ENCODE measurements at places on chromosomes 16 and 17. TPM values are rescaled to one million over a fixed set of nuclear protein-coding genes. Genes with fewer than 3 reads are reported as not detected.

DNA sequence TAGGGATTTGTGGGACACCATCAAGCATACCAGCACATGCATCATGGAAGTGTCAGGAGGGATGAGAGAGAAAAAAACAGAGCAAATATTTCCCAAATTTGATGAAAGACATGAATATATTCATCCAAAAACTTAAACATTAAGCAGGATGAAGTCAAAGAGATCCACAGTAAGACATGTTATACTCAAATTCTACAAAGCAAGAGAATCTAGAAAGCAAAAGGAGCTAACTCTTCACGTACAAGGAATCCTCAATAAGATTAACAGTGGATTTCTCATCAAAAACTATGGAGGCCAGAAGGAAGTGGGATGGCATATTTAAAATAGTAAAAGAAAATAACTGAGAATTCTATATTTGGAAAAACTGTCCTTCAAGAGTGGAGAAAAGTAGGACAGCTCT is 374.8 kb downstream of the ZFHX3 start:
- no peak for DNase-seq

DNA sequence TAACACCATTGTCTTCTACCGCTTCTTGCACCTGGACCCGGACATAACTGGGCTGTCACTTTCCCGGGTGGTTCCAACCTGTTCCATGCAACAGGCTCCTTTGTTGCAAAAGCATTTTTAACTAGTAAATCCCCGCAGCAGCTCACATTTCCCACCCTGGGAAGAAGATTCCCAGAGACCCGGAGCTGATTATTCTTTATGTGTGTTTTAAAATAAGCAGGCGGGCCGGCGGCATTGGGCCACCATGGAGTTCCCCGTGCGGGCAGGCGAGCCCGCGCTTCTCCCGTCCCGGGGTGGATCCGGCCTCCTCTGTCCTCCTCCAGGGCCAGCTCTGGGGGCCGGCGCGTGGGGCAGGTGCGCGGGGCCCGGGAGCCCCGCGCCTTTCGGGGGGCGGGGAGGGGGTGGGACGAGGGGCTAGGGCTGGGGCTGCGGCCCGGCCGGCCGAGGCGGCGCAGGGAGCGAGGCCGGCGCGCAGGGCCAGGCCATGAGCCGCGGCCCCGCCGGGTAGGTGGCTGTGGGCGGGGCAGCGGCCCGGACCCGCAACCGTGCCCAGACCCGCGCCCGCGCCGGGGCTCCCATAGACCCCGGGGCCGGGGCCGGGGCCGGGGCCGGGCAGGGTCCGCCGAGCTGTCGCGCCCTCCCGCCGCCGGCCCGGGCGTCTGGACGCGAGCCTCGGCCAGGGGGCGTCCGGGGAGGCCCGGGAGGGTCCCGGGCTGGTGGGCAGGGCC is 1.7 kb downstream of the CRAMP1 start:
- no peak for DNase-seq

GRCh38 chr16:425740-426114 is 278 bp downstream of the RAB11FIP3 start:
- DNase-seq = no peak

DNA sequence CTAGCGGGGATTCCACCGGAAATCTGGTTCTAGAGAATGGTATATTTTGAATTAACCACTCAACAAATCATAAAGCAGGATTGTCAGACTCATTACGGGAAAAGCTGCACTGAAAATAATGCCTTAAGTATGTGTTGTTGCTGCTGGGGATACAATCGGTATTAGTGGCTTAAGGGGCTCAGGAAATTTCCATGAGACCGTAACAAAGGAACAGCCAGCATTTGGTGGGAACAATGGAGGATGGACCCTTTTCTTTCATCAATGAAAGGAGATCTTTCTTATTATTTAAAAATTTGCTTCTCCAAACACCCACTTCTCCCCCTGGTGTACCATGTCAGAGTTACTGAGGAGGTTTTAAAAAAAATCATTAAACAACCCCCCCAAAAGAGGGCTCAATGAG is 342.6 kb upstream of the ZFHX3 start:
- DNase-seq = no peak

DNA sequence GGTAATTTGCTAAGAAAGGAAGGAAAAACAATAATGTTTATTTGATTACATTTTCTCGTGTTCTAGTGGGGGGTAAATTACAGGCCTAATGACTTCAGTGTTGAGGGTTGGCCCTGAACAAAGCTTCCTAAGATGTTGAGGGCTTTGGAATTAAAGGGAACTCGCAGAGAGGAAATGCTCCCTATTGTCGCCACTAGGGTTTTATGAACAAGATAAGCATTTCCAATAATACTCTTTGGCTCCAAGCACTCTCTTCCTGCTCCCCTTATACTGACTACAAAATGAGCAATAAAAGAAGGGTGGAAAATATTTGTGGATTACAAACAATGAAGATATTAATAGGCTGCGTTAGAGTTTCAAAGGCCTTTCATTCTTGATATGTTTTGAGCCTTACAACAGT is 363.6 kb downstream of the HS3ST3B1 start:
- DNase-seq = no peak

The RRAD gene
- total RNA-seq = 1.1 TPM

DNA sequence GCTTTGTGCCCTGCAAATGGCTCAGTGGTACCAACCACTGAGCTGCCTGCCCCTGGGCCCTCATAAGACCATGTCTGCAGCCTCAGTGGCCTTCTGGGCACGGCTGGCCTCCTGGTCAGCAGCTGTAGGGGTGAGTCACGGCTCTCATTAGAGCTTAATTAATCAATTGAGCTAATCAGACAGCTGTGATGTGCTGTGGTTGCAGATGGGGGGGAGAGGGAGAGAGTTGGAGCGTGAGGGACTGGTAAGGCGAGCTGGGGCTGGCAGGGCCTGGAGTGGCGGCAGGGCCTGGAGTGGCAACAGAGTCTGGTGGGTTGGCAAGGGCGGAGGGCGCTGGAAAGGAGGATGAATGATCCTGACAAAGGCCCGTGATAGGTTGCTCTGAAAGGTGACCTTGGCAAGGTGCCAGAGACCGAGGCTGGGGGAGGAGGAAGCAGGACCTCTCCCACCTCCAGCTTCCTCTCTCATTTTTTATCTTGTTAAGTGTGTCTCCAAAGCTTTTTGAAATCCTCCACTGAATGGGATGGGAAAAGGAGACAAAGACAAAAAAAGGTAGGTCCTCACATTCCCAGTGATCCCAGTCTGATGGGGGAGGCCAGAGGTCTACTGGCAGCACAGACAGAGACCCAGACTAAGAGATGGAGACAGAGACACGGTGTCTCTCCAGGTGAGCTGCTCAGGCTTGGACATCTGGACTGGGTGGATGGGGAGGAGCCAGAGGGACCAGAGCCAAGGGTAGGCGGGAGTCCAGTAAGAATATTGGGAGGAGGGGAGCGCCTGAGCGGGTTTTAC is 41.6 kb downstream of the DCAKD start:
- DNase-seq = no peak

- no peak for DNase-seq
These were observed 38.9 kb downstream of the SHCBP1 start for GRCh38 chr16:46582313-46582712.

The KRT25 gene
- total RNA-seq = not detected

DNA sequence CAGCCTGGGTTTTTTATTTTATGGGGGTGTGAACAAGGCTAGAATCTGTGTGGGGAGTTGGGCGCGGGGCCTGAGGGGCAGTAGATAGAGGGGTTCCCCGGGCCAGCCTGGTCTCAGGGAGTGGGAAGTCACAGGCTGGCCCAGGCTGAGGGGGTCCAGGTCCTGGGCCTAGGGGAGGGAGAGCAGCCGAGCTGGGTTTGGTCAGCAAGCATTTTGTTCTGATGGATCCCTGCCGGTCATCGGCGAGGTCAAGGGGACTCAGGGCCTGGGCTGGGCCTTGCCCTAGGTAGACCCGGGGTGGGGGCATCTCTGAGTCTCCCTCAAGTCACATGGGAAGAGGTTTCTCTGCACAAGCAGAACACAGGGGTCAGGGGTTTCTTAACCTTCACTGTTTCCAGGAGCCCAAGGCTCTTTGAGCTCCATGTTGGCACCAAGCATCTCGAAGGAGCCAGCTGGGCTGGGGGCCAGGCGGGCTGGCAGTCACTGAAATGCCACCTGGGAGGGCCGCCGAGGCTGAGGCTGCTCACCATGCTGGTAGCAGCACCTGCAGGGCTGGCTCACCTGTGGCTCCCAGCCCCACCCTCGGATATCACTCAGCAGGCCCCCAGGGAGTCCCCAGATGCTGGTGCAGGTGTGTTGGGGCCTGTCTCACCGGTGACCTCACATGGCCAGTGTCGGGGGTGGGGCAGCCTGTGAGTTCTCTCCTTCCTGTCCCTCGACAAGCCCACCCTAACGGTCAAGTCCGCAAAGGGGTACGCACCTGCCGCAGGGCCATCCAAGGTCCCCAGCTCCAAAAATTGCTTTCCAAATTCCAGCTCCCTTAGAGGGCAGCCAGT is 41.0 kb downstream of the SLC7A5 start:
- peak; percentile 45 for DNase-seq

The SPATA32 gene
- total RNA-seq = not detected

DNA sequence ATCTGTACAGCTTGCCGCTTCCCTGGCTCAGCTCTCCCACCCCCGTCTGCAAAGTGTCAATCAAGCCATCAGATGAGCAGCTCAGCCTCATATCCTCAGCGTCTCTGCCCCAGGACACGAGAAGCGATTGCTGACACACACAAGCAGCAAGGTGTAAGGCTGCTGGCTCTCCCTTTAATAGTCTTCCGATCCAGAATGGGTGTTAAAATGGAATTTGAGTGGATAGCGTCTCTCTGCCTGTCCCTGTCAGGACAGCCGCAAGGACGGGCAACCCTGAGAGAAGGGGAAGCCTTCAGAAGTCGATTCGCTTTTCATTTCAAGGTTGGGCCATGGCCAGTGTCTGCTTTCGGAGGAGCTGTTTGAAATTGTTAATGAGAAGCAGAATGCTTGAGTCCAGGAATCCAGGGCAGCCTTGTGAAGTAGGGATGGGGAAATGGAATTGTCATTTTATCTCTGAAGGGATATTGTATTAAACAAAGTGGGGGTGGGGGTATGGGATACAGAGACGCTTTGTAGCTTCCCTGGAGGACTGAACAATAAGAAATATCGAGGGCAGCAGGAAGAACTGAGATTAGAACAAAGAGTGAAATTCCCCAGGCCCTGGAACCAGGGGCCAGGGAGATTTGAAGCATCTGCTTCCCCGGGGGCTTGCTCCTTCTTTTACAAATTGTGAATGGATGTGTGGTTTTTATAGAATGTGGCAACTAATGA is 4.7 kb upstream of the PIPOX start:
- DNase-seq = no peak

GRCh38 chr16:27470567-27471431 is 68.8 kb downstream of the IL21R start:
- no peak for DNase-seq

The NT5M gene
- total RNA-seq = 0.86 TPM

- peak; percentile 62 for DNase-seq
These were observed 23.9 kb downstream of the AMFR start for GRCh38 chr16:56401482-56401881.

DNA sequence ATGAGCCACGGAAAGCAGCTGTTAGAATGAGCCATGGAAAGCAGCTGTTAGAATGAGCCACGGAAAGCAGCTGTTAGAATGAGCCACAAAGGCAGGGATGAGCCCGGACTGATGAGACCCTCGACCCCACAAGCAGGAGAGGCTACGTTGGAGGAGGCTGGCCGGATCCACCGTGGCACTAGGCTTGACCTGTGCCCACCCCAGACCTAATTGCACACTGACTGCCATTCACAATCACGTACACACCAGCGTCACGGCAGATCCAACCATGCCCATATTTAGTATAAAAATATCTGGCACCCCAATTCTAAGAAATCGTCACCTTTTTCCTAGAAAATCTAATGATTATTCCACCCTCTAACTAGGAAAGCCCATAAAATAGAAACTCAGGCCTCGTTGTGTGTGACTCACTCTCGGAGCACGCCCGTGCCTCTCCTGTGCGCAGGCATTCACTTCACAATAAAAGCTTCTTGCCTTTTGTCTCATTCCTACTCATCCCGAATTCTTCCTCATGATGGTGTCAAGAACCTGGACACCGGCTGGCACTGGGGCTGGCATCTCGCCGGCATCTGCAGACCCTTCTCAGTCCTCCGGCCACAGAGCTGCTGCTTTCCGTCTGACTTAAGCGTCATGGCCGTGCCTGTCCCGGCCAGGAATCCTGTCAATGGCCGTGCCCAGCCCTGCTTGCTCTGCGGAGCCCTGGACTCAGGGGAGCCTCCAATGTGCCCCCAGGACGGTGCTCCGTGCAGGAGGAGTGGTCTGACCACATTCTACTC is 5.5 kb upstream of the SECTM1 start:
- peak; percentile 55 for DNase-seq

DNA sequence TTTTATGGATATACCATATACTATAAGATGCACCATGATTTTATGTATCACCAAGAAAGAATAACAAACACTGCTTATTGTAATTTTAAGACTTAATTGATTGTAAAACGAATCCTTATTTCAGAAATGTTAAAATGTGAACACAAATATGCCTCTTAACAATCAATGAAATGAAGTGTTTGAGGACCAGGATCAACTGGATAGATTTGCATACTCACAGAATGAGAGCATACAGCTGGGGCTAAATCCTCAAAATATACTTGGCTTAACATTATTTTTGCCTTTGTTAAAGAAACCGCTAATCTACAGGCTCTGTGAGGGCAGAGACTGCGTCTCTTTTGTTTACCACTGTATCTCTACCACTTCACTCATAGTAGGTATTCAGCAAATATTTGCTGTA is 93.6 kb downstream of the SPACA3 start:
- DNase-seq = no peak

The CPSF4L gene
- not detected for total RNA-seq

GRCh38 chr16:89845417-89845816 is 17.1 kb downstream of the SPIRE2 start:
- no peak for DNase-seq

DNA sequence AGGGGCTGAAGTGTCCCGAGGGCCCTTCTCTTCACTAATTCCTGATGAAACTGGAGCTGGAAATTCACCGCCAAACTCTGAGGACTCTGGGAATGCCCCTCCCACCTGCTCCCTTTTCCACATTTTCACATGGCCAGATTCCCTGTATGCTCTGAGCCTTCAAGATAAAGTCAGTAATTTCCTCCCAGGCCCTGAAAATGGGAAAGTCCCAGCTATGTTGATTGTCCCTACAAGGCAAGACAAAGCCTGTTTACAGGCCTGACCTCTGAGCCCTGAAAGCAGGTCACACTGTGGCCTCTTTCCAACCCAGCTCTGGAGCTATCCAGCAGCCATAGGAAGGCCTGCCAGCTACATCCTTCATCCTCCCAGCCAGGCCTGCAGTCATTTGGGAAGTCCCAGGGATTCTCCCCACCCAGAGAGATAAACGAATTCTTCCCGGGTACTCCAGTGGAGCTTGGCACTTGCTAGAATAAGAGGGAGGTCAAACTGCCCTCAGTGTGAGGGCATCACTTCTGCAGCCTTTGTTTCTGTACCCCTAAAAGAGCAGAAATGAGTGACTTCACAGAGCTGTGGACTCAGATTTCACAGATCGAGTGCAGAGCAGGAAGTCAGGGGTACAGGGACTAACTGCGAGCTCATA is 19.6 kb upstream of the CCL2 start:
- peak; percentile 13 for DNase-seq

- DNase-seq = no peak
These were observed 475.1 kb upstream of the RBFOX1 start for GRCh38 chr16:6857575-6857974.

DNA sequence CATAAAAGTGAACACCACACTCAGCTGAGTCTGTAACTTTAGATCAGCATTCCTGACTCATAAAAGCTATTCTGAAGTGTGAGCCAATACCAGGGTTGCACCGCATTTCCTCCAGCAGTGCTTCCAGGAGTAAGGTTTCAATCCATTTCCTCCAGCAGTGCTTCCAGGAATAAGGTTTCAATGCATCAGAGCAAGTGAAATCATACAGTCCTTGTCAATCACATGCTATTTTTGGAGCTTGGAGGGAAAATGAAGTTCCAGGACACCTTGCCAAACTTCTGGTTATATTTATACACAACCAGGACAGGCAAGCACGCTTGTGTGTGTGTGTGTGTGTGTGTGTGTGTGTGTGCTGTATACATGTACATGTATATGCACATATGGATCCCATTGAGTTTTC is 327.6 kb downstream of the GRIN2A start:
- no peak for DNase-seq
